ENCODE measurements at places on chromosomes 16 and 17.

GRCh38 chr16:67528870-67529581, 397 bp downstream of the RIPOR1 start:
- peak; percentile 34 for DNase-seq

GRCh38 chr17:27446569-27447301, 9.5 kb upstream of the KSR1 start:
- no peak for DNase-seq

- DNase-seq, result no peak
Measured at GRCh38 chr16:25065899-25066298, 45.6 kb upstream of the LCMT1 start.

GRCh38 chr17:57536289-57536688, 208.8 kb downstream of the CCDC182 start:
- no peak for DNase-seq

DNA sequence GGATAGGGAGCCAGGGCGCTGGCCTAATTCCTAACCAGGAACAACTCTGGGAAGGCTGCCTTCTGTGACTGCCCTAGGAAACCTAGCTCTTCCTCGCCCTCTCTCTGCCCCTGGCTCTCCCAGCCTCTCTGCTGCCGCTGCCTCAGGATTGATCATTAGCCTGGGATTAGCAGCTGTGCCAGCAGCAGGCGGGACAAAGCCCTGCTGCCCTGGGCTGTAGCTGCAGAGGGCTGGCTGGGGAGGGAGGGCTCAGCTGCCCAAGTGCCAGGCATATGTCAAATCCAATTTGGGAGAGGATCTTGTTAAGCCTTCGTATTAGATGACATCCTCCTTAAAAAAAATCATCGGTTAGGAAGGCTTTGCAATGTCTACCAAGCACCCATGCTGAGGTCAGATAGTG, 144.8 kb upstream of the CCL2 start:
- no peak for DNase-seq

DNA sequence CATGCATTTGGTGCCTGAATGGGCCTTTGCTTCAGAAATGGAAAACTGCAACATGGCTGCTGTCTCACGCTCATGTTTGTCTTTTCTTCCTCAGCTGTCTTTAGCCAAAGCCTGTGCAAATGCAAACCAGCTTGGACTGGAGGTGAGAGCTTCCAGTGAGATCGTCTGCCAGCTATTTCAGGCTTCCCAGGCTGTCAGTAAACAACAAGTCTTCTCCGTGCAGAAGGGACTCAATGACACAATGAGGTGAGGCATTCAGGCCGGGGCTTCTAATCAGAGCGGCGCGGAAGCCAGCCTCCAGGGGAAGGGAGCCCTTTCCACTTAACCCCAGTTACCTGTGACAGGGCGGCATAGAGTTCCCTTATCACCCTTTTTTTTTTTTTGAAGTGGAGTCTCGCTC, 14.3 kb downstream of the CCNF start:
- no peak for DNase-seq

DNA sequence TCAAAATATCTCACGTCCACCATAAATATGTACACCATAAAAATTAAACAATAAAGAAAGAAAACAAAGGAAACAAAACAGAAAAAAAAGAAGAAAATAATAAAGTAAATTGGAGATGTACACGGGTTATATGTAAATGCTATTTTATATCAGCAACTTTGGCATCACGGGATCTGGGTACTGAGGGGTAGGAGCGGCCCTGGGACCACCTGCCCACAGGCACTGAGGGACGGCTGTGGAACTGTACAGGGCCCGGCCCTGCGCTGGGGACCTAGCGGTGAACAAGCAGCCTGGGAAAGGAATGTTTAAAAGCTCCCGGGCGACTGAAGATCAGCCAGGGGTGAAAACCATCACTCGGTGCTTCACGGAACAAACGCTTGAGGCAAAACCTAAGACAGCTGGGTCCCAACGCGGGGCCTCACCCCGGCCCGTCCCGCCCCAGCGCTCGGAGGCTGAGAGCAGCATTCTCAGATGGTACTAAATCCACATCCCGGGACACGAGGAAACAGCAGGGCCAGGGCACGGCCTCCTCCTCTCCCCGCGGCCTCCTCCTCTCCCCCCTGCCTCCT, 31.2 kb downstream of the NXN start:
- no peak for DNase-seq

DNA sequence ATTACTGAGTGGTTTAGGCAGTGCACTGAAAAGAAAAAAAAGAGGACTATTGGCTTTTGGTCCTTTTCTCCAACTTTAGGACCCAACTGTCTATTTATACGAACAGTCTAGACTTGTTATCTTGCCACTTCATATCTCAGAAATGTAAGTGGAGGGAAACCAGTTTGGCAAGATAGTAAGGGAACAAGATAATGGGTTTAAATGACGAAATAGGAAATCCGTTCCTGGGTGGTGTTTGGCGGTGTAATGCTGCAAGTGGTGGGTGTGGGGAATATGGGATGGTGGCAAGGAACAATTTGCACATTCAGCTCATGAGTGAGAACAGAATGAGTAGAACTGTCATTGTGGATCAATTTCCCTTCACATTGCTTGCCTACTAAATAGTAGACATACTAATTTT, 44.7 kb downstream of the GRB7 start:
- no peak for DNase-seq

GRCh38 chr16:6281994-6282393, 1050.7 kb upstream of the RBFOX1 start:
- DNase-seq, result no peak

DNA sequence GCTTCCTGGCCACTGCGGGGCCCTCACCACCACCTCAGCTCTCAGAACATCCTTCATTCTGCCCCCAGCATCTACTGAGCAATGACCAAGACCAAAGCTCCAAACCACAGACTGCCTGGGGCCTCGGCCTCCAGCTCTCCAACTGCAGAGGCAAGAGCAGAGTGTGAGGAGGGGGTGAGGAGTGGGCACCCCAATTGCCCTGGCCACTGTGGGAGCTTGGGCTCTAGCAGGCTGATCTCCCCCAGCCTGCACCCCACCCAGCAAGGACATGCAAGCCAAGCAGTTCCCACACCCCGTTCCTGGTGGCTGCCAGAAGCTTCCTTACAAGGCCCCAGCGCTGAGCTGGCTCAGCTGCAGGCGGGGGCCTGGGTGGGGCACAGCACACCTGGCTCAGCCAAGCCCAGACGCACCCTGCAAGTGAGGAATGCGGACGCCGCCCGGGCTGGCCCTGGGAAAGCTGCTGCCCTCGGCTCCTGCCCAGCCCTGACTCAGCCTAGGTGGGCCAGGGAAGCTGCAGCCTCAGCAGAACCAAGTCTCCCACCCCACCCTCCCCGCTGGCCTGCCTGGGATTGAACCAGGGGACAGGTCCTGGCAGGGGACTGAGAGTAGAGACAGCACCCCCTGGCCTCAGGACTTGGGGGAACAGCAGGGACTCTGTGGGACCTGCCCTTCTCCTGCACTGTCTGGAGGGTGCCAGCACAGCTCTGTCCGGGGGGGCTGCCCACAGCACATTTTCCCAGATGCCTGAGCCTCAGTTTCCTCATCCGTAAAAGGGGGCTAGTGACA, 29.7 kb upstream of the KRT17 start:
- no peak for DNase-seq

DNA sequence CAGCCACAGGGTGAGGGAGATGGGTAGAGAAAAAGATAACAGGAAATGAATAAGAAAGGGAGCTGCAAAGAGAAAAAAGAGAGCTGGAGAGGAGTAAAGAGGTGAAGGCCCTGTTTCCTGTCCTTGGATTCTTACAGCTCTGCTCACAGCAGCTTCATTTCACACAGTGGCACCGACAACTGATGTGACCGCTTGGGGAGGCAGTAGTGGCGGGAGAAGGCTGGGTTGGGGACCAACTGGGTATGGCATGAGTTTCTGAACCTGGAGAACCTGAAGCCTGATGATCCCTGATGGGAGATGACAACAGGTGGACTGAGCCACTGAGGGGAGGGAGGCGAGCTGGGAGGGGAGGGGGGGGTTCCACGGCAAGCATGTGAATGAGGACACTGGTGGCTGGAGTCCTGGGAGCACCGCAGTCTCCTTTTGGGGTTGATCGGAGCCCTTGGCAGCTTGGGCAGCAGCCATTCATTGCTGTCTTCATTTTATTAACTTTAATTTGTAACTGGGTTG, 34.3 kb upstream of the TOB1 start:
- DNase-seq, result no peak

DNA sequence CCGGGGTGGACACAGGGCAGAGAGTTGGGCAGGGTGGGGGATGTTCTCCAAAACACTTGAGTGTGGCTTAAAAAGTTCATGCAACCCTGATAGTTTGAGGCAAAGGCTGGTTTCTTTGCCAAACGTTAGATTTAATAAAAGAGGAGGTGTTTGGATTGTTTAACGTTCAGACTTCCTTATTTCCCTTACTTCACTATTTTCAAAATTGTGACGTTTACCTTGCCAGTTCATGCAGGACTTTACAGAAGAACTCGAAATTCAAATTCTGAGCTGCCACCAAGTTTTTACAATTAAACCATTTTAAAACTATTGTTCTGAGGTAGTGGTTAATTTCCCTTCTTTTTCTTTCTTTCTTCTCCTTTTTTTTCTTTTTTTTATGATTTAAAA, 5.5 kb downstream of the SEC14L1 start:
- no peak for DNase-seq

DNA sequence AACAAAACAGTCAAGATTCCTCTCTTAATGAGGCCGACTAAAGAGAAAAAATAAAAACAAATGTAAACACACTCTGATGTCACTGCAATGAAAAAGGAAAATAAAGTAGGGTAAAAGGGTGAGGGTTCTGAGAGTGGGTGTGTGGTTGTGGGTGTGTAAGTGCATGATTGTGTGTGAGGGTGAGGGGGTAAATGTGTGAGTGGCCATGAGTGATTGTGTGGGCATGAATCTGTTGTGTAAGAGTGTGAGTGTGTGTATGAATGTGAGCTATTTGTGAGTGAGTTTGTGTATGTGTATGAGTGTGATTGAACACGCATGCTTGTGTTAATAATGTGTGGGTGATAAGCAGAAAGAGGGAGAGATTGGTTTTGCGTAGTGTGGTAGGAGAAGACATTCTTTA, 132.8 kb downstream of the CDH11 start:
- DNase-seq, result no peak

DNA sequence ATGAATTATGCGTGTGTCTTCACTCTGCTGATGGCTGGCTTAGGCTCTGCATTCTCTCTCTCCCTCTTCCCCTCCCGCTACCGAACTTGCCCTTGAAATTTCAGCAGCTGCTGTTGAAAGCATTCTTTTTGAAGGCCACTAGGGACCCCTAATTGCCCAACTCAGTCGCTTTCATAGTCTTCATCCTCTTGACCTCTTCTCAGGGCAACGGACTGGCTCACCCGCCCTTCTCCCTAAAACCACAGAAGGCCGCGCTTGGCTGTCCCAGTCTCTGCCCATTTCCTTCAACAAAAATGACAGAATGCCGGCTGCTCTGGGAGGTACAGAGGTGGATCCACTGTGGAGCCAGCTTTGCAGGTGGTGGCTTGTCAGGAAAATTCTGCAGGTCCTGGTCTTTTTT, 21.0 kb upstream of the FMNL1 start:
- peak; percentile 3 for DNase-seq

- DNase-seq, result no peak
Measured at GRCh38 chr16:49409121-49409520, 35.5 kb downstream of the C16orf78 start.

DNA sequence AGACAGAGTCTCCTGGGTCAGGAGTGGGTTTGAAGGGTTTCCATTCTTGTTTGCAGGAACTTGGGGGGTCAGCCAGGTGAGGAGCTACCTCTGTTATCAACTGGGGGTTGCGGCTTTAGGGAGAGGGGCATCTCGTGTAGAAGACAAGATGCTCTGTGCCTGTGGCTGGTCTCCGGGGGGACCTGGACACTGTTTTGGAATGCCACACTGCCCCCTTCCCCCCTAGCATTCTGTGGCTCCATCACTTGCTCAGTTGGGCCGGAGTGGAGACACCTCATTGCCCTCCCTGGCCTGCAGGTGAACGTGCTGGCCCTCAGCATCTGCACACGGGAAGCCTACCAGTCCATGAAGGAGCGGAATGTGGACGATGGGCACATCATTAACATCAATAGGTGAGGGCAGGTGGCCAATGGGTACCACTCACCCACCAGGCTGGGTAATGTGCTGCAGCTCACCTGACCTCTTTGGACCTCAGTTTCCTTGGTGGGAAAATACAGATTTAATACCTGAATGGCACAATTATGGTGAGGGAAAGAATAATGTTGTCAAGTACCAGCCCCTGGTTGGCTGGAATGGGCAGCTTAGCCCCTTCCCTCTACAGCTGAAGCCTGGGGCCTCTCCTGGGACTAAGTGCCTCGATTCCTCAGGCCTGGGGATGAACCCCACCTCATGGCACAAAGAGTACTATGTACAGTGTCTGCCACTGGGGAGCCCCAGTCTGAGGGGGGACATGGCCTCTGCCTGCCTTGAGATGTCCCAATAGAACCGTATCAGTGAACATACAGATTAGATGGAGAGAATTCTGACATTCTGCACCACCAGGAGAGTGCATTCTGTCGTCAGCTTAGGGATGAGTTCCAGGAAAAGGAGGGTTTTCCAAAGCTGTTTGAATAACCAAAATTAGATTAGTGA, 3.3 kb upstream of the MRM1 start:
- no peak for DNase-seq

DNA sequence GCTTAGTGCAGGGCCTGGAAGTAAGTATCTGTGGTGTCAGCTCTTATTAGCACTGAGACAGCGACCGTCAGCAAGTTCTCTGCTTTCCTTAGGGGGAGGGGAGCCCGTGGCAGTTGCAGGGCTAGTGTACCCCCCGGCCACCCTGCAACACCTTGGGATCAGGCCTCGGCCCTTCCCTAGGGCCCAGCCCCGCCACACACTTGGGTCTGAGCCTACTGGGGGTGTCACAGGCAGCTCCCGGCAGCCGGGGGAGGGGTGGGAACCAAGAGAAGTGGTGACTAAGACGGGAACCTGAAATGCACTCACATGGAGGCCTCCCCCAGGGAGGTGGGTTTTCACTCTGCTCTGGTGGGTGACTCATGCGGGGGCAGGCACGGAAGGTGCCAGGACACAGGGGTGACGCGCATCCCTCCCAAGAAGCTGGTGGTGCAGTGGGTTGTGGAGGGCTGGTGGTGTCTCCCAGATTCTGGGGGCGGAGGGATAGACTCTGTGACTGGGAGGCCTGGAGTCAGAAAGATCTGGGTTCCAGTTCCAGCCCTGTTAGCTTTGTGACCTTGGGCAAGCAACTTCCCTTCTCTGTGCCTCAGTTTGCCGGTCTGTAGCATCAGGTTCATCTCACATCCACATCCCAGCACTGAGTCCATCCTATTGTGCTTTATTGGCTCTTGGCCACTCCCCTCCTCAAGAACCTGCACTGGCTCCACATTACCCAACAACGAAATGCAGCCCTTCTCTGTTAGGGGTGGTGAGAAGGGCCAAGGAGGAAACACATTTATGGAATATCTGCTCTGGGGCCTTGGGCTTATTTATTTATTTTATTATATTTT, 44.5 kb downstream of the LAT start:
- peak; percentile 15 for DNase-seq

GRCh38 chr17:46821482-46822387, 3.2 kb upstream of the WNT3 start:
- no peak for DNase-seq

DNA sequence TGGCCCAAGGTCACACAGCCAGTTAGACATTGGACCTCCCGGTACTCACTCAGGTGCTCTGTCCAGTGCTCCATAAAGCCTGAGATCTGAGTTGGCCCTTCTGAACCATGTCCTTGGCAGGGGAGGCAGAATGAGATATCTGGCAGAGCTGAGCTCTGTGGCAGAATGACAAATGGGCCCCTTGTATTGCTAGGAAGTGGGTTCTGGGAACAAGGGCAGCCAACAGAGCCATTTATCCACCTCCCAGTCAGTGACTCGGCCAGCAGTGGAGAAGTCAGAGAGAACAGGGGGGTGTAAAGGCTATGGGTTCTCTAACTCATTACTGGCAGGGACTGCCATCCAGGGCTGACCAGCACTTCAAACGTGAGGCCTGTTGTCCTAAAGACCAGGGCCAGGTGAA, 117.1 kb upstream of the NLRP1 start:
- no peak for DNase-seq

Measured in CD4-positive, alpha-beta T cell treated with Interferon alpha-2 for 1 hour (primary cell).